ENCODE measurements at places on chromosomes 1 and 21.

GRCh38 chr21:34910396-34910795 is 138.7 kb downstream of the RUNX1 start:
- no peak for DNase-seq

GRCh38 chr1:31230378-31230777 is 9.3 kb downstream of the NKAIN1 start:
- no peak for DNase-seq

- peak; percentile 85 for DNase-seq
These were observed 76.0 kb downstream of the CD247 start for GRCh38 chr1:167442142-167442848.

- DNase-seq = no peak
These were observed 6.9 kb upstream of the SLC35F3 start for GRCh38 chr1:233897325-233898162.

DNA sequence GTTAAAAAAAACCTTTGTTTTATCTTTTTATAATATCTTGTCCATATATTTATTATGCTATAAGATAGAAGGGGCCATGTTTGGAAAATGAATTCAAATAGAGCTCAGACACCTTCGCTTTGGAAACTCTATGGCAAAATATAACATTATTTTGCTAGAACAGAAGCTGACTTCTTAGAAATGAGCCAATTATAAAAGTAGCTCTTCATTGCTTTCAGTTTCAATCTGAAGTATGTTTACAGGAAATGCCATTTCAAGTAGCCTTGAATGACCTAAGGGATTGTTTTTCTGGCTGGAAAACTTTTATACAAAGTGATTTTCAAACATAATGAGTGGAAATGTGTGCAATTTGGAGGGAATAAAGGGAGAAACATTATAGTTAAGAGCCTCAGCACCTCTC is 37.8 kb upstream of the GBP5 start:
- DNase-seq = no peak

DNA sequence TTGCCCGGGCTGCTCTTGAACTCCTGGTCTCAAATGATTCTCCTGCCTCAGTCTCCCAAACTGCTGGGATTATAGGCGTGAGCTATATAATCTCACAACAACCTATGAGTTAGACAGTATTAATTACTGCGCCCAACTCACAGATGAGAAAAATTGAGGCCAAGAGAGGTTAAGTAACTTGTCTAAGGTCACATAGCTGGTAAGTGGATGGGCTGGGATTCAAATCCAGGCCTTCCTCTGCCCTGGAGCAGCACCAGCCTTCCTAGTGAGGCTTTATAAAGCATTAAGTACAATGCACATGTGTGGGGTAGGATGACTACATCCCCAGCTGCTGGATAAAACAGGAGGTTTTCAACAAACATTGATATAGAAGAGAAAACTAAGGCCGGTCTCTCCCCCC is 15.1 kb downstream of the E2F2 start:
- DNase-seq = no peak

- DNase-seq = no peak
These were observed 265.6 kb upstream of the GREM2 start for GRCh38 chr1:240877605-240878004.

GRCh38 chr1:19828546-19828945 is 13.5 kb upstream of the RNF186 start:
- no peak for DNase-seq

DNA sequence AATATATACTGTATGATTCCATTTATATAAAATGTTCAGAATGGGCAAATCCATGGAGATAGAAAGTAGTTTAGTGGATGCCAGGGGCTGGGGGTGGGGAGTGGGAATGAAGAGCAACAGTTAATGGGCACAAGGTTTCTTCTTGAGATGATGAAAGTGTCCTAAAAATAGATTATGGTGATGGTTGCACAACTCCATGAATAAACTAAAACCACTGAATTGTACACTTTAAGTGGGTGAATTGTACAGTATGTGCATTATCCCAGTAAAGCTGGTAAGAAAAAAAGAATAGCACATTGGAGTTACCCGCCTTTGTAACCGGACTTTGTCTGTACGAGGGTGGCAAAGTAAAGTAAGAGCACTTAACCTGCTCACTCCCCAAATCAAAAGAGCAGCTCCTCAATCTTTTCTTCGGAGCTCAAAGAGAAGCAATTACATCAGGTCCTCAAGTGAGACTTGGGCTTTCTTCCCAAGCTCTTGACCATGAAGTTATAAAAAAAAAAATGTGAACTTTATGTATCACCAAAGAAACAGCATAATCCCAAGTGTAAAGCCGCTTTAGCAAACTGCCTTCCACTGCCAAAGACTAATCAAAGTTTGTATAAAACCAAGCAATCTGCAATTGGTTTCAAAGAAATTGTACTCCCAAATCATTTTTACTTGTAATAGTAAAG is 32.1 kb downstream of the ALDH9A1 start:
- DNase-seq = no peak

DNA sequence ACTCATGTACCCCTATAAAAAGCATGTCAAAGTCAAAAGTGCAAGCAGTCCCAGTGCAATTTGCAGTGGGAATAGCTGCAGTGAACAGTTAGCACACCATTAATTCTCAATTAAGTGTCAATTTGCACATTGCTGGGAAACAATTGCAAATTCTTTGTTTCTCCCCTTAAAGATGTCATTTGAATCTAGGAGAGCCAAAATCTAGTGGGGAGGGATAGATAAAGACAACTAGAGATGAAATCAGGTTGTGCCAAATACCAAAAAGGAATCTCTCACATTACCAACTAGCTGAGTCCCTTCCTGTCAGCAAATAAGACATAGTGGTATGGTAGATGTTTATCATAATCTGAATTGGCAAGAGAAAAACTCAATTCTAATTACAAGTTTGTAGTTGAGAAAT is 330.7 kb downstream of the NUF2 start:
- no peak for DNase-seq

DNA sequence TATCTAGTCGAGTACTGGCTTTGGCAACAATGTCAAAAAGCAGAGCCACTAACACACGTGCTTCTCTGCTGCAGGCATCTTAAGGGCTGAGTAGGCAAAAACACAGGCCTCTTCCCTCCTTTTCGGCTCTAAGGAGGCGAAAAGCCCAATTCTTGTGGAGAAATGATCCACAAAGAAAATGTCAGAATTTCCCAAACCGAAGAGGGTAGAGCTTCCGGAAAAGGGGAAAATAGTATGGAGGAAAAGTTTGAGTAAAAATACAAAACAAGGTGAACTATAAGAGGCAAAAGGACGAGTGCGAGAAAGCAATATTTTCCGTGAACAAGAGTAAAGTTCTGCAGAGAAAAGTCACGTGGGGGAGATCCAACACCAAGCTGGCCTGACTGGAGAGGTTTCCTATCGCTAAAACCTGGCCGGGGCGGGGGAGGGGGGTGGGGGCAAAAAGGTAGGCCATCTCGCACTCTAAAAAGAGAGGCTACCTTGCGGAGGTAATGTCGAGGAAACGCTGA is 551 bp downstream of the ZRANB2 start:
- peak; percentile 24 for DNase-seq

DNA sequence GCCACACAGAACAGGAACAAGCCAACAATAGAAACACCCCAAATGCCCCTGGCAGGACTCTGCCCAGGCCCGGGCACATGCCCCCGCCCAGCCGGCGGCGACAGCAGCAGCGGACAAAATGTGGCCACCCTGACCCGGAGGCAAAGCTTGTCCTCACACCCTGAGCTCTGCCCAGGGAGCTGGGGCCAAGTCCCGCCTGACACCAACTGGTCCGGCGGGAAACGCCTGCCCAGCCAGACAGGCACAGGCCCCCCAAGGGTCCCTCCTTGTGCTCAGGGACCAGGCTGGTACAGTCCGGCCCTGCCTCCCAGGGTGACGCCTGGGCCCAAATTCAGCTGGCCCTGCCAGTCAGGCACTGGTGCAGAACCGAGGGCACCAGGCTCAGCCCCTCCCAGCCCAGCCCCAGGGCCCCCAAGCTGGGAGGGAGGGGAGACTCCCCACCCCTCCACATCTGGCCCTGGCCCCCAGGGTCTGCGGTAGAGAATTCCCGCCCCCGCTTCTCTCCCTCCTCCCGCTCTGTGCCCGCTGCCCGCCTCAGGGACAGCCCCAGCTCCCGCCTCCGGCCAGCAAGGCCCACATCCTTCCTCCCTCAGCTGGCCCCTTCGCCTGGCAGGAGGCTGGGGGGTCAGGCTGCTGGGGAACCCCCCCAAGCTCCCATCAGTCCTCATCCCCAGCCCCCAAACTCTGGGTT is 2.0 kb downstream of the AHDC1 start:
- DNase-seq = no peak

DNA sequence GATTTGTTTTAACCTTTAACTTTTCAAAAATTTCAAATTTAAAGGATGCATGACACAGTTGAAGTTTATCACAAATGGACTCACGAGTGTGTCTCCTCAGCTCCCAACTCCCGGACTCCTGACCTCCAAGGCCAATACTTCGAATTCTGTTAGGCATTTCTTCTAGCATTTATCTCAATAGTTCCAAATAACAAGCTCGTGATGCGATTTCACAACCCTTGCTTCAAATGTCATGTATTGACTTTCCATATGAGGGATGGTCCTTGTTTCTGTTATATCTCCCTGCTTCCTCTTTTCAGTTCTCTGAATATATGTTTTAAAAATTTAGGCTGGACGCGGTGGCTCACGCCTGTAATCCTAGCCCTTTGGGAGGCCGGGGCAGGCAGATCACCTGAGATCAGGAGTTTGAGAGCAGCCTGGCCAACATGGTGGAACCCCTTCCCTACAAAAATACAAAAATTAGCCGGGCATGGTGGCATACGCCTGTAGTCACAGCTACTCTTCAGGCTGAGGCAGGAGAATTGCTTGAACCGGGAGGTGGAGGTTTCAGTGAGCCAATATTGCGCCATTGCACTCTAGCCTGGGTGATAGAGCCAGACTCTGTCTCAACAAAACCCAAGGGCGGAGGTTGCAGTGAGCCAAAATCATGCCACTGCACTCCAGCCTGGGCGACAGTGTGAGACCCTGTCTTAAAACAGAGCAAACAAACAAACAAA is 52.0 kb upstream of the TINAGL1 start:
- DNase-seq = no peak

GRCh38 chr1:171346881-171347280 is 32.9 kb downstream of the FMO4 start:
- no peak for DNase-seq

- DNase-seq = peak; percentile 47
These were observed 113.8 kb downstream of the UBR4 start for GRCh38 chr1:19096036-19096833.

GRCh38 chr1:200738949-200739651 is 407 bp downstream of the CAMSAP2 start:
- peak; percentile 80 for DNase-seq

GRCh38 chr1:12405325-12406210 is 175.7 kb downstream of the VPS13D start:
- no peak for DNase-seq

DNA sequence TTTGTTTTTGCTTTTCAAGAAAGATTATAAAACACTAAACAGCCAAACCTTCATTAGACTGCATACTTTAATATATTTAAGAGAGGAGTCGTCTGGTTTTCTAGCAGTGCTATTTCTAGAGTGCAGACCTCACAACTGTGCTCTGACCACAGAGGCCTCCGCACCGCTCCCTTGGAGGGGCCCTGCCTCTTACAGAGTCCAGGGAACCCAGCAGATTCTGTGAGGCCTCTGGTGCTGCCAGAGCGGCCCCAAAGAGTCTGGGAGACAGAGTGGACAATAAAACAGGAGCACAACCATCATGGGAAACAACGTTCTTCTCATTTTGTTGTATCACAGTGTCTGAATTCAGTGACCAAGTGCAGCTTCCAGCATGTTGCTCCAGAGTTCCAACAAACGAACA is 5.8 kb downstream of the ATP5PO start:
- DNase-seq = no peak

DNA sequence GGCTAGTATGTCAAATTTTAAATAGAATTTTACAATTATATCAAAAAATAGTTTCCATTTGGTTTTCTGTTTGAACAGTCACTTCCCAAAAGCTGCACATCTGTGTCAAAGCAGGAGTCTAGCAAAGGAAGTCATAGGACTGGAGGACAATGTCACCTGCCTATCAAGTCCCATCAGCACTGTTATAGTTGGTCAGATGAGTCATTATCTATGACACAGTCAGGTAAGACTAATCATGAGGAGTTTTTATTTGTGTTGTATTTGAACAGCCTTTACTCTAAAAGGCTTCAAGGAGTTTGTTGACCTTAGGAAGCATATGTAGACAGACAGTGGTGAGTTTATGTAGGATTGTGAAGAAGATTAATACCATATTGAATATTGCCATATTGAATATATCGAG is 74.2 kb upstream of the QSOX1 start:
- no peak for DNase-seq

- no peak for DNase-seq
These were observed 9.2 kb downstream of the DEGS1 start for GRCh38 chr1:224192082-224192788.

DNA sequence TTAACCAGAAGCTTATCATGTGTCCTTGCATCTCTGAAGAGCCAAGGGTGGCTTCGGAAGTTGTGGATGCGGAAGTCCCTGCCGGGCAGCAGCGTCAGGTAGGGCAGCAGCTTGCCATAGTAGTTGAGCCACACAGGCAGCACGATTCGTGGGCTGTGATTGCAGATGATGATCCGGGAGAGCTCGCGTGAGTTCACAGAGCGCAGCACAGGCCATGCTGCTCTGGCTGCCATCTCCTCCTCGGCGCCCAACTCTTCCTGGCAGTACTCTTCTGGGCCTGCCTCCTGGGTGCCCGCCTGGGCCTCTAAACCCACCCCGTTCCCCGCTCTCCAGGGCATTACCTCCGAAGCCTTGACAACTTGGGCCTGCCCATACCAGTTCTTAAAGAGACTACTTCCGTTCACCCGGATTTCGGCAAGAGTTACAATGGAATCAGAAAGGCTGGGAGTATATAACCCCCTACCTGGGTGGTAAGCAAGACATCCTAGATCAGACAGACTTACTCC is at the start of gene VHLL:
TSS of gene VHLL (minus strand) at position 456 of the 506 bp plus-strand sequence. CDS start at position 338, 118 bp downstream.
- DNase-seq = no peak

GRCh38 chr1:93353286-93353685 is 7.6 kb downstream of the DR1 start:
- no peak for DNase-seq

- no peak for DNase-seq
These were observed 3.1 kb upstream of the SLC16A4 start for GRCh38 chr1:110393691-110394492.

GRCh38 chr1:44040846-44041245 is 9.6 kb upstream of the SLC6A9 start:
- DNase-seq = no peak

DNA sequence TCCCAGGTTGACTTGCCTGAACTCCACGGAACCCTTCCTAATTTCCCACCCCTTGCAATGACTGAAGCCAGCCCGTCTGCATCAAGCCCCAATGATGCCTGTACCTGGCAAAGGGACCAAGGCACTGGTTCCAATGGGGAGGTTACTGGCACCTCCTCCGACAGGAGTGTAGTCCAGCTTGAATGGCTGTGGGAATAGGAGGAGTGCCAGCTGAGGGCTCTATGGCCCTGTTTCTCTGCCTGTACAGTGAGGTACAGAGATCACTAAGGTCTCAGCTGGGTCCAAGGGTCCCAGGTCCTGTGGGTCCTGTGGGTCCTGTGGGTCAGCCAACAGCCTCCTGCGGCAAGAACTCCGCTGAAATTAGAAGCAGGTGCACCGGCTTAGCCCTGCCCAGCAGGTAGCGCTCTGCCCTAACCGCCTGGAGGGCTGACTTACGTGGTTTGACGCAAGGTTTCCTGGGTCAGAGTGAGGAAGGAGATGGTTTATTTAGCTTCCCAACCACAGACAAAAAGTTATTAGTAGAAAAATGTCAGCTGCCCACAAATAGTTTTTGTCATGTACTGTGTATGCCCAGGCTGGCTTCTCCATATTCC is 9.9 kb upstream of the SPRR4 start:
- DNase-seq = no peak

Data from urothelium cell line (cell line).